ENCODE measurements at places on chromosomes 13 and 19.

DNA sequence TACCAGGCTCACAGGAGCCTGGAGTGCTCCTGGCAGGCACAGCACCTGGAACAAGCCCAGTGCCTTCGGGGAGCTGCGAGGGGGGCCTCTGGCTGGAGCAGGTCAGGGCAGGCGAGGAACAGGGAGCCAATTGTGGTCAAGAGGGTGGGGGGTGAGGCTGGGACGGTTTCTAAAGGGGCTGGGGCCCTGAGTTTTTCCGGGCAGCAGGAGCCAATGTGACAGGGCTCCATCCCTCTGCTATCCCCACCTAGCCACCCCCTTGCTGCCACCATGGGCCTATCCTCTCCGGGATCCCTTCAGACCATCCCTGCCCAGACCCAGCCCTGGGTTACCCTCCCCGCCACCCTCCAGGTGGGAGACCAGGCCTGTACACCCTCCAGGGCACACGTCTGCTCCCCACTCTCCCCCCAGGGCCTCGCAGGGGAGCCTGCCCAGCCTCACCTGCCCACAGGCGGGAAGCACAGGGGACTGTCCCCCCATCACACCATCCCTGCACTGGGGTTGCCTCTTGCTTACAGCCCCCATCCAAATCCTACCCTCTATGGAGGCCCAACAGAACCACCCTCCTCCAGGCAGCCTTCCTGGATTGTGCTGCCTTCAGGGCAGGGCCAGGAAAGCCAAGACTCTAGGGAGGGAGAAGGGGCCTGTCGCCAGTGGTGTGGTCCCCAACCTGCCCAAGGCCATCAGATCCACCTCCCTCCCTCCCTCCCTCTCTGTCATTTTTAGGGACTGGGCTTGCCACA lies 121.0 kb downstream of the URI1 start:
- no peak for DNase-seq

DNA sequence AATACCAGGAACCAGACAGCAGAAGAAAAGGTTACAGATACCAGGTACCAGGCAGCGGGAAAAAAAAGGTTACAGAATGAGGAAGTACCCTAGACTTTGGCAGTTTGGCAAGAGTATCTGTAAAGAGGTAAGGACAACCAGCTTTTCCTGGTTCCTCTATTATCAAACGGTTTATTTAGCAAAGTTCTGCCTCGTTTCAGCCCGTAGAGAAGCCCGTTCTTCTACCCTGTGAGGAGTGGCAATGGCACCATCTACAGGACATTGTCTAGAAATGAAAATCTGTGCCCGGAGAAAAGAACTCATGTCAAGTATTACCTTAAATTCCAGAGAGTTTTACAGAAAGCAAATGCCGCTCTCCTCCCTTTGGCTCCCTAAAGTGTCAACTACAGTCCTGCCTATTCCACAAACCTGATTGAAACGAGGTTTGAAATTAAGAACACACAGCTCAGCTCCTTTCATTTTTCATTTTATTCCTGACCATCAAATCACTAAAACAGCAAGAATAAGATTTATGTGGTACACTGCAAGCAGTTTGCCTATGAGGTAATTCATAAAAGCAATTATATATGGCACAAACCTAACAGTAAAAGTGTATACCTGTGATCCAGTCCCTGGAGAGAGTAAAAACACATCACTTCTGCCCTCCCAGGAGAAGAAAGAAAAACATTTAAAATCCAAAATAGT lies 226.3 kb downstream of the SLC7A1 start:
- DNase-seq: no peak

GRCh38 chr19:39554701-39555311 lies 14.8 kb upstream of the EID2 start:
- no peak for DNase-seq

GRCh38 chr13:47220453-47221140 lies 323.7 kb upstream of the HTR2A start:
- no peak for DNase-seq

GRCh38 chr19:53102756-53103233 lies 427 bp downstream of the ZNF160 start:
- peak; percentile 7 for DNase-seq

- DNase-seq: no peak
Observed at GRCh38 chr19:9622531-9622930, 1.5 kb upstream of the ZNF561 start.

- DNase-seq: no peak
Observed at GRCh38 chr13:48536621-48537250, 3.9 kb upstream of the RCBTB2 start.

GRCh38 chr13:50365408-50366391 lies 350.5 kb downstream of the KCNRG start:
- peak; percentile 29 for DNase-seq

DNA sequence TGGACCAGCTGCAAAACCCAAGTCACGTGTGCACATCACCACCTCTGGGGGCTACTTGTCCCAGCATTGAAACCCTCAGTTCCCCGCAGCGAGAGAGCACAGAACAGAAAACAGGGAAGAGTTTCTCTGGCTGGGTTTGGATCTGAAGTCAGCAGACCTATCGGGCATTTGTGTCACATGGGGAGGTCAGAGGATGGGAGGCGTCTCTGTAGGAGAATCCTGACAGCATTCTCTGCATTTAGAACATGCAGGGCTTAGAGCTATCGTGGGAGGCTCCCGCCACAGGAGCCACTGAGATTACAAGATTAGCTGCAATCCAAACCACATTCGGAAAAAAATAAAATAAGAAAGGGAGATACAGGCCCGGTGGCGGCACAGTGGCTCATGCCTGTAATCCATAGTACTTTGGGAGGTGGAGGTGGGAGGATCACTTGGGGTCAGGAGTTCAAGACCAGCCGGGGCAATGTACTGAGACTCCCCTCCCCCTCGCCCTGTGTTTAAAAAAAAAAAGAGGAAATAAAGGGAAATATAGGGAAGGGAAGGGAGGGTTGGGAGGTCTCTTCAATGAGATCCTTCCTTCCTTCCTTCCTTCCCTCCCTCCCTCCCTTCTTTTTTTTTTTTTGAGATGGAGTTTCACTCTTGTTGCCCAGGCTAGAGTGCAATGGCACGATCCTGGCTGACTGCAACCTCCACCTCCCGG lies 2.9 kb upstream of the TLE6 start:
- DNase-seq: no peak

DNA sequence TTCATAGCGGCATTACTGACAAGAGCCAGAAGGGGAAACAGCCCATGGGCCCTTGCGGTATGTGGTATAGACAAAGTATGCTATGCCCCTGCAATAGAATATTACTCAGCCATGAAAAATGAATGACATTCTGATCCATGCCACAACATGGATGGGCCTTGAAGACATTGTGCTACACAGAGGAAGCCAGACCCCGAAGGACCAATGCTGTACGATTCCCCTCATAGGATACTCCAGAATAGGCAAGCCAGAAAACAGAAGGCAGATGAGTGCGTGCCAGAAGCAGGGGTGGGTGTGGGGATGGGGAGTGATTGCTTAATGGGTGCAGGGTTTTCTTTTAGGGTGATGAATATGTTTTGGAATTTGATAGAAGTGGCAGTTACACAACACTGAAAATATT lies 342.0 kb downstream of the TEX29 start:
- DNase-seq: no peak

DNA sequence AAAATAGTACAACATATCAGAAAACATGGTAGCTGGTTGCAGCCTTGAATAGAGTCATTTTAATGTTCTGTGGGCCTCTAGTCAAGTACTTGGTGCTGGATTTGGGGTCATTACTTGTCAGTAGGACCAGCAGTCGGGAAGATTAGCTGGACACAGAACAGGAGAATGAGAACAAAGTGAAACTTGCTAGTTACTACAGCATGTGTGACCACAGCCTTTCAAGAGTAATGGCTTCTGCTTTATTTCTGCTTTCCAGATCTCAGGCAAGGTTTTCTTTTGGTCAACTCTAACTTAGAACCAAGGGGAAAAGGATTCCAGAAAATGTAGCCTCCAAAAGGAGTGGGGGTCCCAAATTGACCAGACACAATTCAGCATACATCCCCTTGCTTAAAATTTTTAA lies 17.1 kb upstream of the VWA8 start:
- no peak for DNase-seq
